ENCODE measurements at places on chromosomes 16 and 17. TPM values are rescaled to one million over a fixed set of nuclear protein-coding genes. Genes with fewer than 3 reads are reported as not detected.

The SDR42E1 gene
- total RNA-seq, result 4.4 TPM

DNA sequence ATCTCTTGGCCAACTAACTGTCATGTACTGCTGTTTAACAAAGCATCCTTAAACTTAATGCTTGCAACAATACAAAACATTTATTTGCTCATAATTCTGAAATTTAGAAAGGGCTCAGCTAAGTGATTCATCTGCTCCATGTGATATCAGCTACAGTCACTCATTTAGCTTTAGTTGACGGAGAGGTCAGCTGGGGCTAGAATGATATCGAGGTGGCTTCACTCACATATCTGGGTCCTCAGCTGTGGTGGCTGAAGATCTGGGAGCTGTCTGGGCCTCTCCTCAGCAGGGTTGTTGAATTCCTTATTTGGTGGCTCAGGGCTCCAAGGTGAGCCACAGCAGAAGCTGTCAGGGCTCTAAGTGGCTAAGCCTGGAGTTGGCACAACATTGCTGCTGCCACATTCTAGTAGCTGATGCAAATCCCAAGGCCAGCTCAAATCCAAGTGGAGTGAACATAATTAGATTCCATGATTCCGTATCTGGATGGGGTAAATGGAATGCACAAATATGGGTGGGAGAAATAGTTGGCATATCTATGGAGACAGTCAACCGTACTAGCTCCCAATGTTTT lies 62.8 kb downstream of the HS3ST3A1 start:
- no peak for DNase-seq

The SMIM36 gene
- not detected for total RNA-seq

The CSH2 gene
- not detected for total RNA-seq

- DNase-seq, result no peak
Observed at GRCh38 chr16:68893710-68894705, 50.7 kb downstream of the TANGO6 start.

- no peak for DNase-seq
Observed at GRCh38 chr17:58381124-58382035, 29.4 kb upstream of the SUPT4H1 start.

The SEC14L5 gene
- total RNA-seq, result not detected

DNA sequence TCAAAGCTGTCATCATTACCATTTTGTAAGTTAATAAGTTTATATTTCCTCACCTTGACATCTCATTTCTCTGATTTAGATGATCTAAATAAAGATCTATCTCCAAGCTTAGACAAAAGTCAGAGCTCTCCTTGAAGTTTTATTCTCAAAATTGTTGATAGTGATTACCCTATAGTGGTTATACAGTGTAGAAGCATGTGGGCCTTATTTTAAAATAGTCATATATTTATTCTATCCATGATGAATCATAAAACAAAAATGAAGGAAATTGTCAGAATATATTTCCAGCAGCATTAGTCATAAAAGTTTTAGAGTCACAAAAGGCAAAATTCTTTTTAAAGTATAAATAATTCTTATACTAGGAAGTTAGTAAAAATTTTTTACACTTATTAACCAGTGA lies 49.0 kb downstream of the RHOT1 start:
- no peak for DNase-seq
